DMS79 treated with DMSO at 0.1 percent for 48 hours (cell line): ENCODE measurements at places on chromosomes 6 and 20.

GRCh38 chr6:303948-304558, 11.8 kb downstream of the DUSP22 start:
- DNase-seq = no peak

DNA sequence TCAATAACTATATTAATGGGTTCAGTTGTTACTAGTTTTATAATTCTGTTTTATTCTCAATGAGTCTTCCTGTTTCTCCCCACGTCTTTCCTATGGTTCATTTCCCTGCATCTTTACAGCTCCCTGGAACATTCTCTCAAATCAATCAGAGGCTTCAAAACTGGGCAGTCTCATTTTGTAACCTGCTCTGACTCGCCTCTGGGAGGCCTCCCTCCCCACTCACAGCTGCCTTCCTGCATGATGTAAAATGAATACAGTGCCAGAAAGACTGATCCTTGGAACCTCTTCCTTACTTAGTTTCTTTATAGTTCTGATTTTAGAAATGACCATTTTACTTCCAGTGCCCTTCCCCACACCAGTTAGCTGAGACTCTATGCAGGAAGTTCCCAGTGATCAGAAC, 103.9 kb downstream of the ESR1 start:
- DNase-seq = no peak

- DNase-seq = no peak
Measured at GRCh38 chr6:127496471-127496870, 22.7 kb downstream of the MTCL3 start.

DNA sequence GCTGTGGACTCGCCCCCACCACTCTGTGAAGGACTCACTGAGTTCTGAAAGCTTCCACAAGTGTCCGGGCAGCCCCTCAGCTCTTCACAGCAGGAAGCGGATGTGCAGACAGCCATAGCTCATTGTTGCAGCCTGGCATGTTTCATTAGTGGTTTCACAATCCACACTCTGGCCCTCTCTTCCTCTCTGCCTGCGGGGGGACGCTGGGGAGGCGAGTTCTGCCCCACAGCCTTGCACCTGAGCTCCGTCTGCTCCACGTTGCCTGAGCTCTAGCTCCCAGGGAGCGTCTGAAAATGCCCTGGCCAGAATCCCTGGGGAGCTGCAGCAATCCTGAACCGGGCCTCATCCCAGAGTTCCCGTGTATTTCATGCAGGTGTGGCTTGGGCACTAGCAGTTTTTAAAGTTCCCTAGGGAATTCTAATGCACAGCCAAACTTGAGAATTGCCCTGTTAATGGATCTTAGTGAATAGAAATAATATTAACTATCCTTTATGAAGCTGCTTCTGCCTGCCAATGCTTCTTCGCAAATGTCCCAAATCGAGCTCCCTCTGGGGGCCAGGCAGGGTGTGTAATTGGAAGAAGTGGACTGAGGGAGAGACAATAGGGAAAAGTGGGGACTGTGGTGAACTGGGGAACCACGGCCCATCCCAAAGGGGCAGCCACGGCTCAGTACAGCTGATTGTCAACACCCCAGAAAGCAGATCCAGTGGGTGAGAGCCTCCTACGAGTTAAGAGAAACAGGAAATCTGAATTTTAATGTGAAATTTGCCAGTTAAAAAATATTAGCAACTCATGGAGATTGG, 51.5 kb downstream of the CTCFL start:
- peak; percentile 64 for DNase-seq

GRCh38 chr6:5208057-5208456, 52.7 kb downstream of the LYRM4 start:
- DNase-seq = no peak

GRCh38 chr6:106281088-106281487, 44.5 kb downstream of the ATG5 start:
- no peak for DNase-seq

DNA sequence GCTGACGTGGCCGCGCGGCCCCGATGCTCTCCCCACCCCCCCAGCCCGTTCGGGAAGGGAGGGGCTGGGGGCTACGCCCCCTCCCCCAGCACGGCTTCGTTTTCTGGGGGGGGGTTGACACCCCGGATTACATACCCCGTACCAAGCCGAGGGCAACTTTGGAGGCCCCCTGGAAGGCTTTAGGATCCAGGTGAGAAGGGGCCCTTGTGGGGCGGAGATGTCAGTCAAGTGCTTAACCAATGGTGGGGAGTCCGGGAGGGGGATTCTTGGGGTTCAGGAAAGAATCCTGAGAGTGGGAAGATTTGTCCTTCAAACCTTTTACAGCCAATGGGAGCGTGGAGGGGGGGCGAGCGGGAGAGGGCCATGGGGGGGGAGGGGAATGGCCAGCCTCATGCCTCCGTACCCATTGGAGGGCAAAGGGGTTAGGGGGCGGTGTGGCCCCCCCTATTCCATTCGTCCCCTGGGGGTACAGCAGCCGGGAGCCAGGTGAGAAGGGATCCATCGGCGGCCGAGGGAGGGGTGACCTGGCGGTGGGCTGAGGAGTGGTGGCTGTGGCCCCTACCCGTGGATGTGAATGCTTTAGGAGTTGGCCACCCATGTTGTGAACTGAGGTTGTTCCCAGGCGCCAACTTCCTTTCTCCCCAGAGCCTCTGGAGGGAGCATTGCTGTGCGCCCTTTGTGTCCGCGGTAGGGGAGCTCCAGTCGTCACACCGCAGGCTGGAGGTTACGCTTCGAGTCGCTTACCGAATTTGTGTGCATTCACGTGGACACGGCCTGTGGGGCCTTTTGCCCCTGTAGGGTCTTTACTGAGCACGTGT, 682 bp downstream of the BRD2 start:
- DNase-seq = peak; percentile 79

DNA sequence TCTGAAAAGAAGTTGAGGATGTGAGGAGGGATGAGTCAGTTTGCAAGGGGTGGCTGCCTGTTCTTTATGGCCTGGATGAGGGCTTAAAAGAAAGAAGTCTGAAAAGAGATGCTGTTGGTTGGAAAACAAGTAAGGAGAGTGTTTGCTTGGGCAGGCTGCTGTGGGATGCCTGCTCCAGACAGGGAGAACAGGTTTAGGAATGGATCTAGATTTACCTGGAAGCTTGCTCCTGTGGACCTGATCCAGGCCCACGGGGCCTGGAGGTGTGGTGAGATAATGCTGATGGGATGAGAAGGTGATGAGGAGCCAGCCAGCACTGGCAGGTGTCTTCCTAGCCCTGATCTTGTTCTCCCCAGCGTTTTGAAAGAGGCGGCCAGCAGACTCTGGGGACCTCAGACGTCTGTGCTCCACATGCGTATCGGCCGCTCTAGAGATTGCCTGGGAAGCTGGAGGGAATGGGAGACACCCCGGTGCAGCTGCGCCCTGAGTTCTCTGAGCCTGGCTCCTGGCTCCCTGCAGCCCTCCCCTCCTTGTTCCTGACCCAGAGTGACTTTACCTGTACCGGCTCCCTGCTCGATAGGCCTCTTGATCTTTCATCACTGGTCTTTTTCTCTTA, 331.3 kb downstream of the ZFAND3 start:
- DNase-seq = no peak

GRCh38 chr6:158048589-158048988, 66.9 kb downstream of the SYNJ2 start:
- no peak for DNase-seq

DNA sequence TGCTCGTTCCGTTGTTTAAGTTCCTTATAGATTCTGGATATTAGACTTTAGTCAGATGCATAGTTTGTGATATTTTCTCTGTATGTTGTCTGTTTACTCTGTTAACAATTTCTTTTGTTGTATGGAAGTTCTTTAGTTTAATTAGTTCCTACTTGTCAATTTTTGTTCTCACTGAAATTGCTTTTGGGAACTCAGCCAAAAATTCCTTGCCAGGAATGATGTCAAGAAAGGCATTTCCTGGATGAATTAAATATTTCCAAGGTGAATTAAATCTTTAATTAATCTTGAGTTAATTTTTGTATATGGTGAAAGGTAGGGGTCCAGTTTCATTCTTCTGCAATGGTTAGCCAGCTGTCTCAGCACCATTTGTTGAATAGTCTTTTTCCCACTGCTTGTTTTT, 406.2 kb upstream of the NOX3 start:
- no peak for DNase-seq

- peak; percentile 84 for DNase-seq
Measured at GRCh38 chr6:53492860-53493634, 51.9 kb downstream of the GCLC start.

- DNase-seq = no peak
Measured at GRCh38 chr20:6007529-6008103, 46.2 kb downstream of the LRRN4 start.

- DNase-seq = peak; percentile 8
Measured at GRCh38 chr20:46757754-46758678, 48.6 kb downstream of the SLC2A10 start.

GRCh38 chr6:33410711-33411631, at the start of gene PHF1:
PHF1 (plus strand) TSS chr6:33411014; CDS start chr6:33412264, 1,250 bp downstream.
- DNase-seq = no peak

DNA sequence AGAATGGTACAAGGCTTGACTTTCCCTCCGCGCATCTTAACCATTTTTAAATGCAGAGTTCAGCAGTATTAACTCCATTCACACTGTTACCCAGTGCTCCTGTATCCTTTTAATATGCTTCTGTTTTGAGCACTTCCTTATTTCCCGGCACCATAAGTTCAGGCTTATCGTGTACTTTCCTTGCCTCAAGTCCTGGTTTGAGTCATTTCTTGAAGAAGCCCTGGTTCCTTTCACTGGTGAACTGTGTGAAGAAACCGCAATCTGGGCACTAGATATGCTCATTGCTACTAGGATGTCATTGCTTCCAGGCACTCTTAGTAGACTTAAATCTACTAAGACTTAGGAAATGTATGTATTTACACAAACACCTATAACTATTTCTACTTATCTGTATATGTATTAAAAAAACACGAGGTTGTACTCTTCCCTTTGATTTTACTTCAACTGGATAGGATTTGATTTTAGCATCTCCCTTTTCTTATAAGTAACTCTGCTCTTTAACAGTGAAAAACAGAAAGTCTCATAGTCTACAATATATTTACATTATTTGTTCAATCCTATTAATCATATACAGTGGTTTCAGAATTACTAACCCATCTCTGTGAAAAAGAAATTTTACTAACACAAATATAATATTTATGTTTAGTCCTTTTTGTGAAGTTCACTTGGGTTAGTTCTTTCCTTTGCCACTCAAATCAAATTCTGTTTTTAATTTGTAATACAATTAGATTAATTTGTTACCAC, 135.5 kb downstream of the CDKAL1 start:
- DNase-seq = no peak

DNA sequence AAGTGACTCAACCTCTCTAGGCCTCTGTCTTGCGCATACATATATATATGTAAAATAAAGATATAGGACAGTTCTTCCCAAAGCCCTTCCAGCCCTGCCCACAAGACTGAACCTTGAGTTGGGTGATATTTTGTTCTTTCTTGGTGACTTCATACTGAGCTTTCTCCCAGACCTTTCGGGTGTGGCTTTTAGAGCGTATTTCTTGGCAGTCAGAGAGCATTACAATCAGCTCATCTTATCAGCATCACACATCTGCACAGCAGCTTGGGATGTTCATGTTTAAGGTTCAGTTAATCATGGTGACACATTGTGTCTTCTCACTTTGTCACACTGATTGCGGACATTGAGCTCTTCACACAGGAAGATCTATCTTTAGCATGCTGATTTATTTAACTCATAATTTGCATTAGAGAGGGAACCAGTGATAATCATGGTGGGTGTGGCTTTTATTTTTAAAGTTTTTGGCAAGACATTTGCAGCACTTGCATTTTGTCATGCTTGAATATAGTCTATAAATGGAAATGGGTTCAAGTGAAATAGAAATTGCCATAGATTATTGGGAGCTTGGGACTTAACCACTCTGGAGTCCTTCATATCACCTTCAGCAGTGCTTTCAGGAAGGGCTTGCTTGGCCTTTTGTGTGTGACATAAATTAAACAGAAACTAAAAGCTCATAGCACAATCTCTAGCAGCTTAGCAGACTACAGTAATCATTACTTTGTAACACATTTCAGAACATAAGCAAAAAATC, 8.3 kb downstream of the KIF3B start:
- no peak for DNase-seq

GRCh38 chr6:165848086-165848426, 185.0 kb upstream of the PDE10A start:
- DNase-seq = no peak

DNA sequence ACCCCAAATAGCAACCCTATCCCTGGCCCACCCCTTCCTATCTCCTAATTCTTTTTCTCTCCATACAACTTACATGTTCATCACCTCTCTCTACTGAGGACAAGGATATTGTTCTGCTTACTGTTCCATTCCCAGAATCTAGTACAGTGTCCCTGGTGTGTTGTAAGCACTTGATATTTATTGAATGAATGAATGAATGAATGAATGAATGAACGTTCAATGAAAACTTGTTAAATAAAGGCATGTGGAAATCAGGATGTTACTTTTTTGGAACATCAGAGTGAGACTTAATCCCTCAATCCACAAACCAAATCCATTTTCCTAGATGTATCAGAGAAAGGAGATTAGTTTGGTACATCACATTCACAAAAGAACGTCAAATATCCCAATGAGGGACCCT, 6.8 kb upstream of the JPH2 start:
- DNase-seq = no peak

GRCh38 chr6:24987446-24988115, 51.8 kb upstream of the RIPOR2 start:
- DNase-seq = no peak

DNA sequence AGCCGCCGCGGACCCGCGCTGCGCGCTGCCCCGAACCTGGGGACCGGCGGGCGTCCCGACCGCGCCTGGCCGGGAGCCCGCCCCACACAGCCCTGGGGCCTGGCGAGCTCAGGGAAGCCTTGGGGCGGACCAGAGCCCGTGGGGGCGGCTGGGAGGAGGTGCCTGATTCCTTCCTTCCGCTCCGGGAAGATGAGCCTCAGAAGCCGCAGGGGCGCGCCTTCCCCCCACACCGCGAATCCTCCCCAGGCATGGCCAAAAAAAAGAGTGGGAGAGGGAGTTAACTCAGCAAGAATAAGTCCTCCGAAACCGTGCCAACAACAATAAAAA, at the start of gene CBLN4:
Gene CBLN4, minus strand, starts transcription at position 131 of the 327 bp plus-strand sequence. CDS start 1,348 bp downstream, outside the sequence.
- no peak for DNase-seq

DNA sequence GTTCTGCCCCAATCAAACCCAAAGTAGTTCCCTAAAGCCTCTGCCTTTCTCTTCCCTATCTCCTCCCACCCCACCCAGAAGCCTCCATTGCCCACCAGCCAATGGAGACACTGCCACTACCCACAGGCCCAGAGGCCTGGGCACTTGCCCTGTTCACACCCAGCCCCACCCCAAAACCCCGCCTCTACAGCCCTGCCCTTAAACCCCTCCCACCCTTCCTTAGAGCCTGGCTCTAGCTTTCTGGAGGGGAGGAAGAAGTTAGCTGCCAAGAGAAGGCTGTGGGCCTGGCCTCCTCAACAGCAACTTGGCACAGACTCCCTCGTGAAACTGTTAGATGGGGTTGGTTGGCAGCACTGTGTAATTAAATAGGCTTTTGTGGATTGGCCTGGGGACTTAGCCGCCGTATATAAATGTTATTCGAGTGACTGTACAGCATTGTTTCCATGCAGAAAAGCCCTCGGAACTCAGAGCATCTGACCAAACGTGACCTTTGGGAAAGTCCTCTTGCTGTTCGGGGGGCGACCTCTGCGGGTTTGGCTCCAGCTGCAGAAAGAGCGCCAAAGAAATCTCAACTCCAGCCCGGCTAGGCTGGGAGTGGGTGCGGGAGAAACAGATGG, 31.4 kb downstream of the COL11A2 start:
- peak; percentile 14 for DNase-seq
